ENCODE measurements at places on chromosomes 2 and 18. TPM values are rescaled to one million over a fixed set of nuclear protein-coding genes. Genes with fewer than 3 reads are reported as not detected.

TNS1 gene
- 29.8 TPM for total RNA-seq

FSHR gene
- not detected for total RNA-seq

HOXD11 gene
- 0.10 TPM for total RNA-seq

VWA3B gene
- total RNA-seq, result not detected

MAPK4 gene
- not detected for total RNA-seq

ZNF804A gene
- total RNA-seq, result not detected

FASTKD1 gene
- 17.4 TPM for total RNA-seq

STK16 gene
- total RNA-seq, result 9.6 TPM

All from mammary microvascular endothelial cell (primary cell).